ENCODE measurements at places on chromosomes 1 and 21.

- no peak for DNase-seq
Observed at GRCh38 chr1:112689196-112689841, 14.9 kb downstream of the MOV10 start.

DNA sequence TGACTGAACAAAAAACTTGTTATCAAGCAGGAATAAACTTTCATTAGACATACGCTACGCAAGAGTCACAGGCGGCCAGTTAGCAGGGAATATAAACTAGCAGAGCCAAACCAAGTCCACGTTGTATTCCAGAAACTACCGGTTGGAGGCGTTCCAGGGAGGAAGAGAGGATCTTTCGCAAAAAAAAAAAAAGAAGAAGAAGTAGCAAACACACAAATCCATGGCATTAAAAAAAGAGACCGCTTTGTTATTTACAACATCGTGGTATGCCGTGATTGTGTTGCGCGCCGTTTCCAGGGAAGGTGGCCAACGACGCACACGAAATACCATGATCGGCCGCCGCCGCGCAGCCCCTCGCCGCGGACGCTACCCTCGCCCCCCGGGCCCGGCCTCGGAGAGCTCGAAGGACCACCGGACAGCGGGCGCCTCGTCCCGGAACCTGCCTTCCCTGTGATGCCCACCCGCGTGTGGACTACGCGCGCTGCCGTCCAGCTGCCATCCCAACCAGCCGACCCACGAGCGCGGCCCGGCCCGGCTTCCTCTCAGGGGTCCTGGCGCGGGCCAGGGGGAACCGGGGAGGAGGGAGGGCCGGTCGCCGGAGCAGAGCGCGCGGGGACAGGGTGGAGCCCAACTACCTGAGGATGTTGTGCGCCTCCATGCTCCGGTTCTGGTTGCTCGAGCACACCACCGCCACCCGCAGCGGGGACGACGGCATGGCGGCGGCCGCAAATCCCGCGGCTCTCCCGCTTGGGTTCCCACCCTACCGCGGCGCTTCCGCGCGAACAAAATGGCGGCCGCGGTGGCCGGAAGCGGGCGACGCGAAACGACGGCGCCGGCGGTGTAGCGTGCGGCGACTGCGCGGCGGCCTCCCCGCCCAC, 581 bp downstream of the SSU72 start:
- no peak for DNase-seq

DNA sequence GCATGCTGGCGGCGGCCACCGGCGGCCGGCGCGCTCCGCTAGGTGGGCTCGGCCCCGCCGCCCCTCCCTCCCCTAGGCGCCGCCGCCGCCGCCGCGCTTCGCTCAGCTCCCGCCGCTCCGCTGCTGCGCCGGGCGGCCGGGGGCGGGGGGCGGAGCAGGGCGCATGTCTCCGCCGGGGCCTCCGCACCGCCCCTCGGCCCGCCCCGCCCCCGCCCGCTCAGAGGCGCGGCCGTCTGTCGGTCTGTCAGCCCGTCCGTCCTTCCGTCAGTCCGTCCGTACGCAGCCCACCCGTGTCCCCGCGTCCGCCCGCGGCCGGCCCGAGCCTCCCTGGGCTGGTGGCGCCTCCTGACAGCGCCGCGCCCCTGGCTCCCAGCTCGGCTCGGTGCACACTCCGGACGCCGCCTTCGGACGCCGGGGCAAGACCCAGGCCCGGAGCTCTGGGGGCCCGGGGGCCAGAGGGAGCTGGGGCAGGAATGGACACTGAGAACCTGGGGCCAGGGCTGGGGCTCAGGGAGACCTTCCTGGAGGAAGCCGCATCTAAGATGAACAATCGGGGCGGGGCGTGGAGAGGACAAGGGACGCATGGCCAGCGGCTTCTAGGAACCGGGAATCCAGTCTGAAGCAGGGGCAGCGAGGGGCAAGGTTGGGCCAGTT, at the start of gene GPR153:
Gene GPR153 (minus strand): TSS at position 138 of the 654 bp plus-strand sequence. CDS start 6,193 bp downstream, outside the sequence.
- DNase-seq, result no peak

GRCh38 chr1:18972531-18972930, 16.1 kb upstream of the IFFO2 start:
- no peak for DNase-seq

- no peak for DNase-seq
Observed at GRCh38 chr21:41500363-41500762, 7.6 kb downstream of the TMPRSS2 start.

DNA sequence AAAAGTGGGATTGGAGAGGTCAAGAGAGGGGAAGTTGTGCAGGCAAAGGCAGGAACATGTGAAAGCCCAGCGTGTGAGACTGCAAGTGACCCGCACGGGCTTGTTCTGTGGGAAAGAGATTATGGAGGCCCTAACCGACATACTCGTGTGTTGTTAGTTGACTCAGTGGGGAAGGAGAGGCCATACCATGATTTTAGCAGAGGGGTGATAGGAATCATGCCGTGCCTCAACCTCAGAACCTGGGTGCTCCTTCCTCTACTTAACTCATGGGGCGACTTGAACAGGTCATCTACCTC, 19.3 kb downstream of the PGLYRP3 start:
- DNase-seq, result no peak

DNA sequence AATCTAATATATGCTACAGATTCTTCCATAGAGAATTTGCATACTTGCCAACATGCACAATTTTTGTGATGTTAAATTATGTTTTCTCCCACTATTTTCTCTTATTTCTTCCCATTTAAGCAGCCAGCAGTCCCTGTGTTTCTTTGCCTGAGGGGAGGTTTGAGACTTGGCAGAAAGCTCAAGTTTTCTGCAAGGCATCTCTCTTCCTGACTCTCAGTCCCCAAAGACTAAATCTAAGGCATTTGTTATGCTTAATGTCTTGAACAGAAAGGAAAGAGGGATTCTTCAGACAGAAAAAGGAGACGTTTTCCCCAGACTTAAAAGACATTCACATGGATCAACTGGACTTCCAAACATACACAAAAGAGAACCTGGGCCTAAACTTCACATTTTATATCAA, 354.4 kb downstream of the RYR2 start:
- no peak for DNase-seq

DNA sequence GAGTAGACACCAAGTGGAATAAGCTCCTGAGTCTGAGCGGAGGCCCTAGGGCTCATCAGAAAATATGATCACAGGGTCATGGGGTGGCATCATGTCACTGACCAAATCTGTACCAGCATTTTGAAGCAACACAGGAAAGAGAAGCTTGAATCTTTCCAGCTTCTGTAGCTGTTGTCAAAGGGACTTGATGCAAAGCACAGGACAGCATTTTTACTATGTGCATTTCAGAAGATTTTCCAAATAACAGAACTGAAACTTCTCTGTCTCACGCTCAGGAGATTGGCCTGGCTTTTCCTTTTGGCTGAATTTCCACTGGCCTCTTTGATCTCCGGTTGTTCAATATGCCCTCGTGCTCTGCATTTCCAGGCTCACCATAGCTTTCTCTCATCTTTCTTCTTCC, 127.2 kb upstream of the ATP1B1 start:
- DNase-seq, result no peak

GRCh38 chr21:45018131-45019075, 56.0 kb upstream of the ADARB1 start:
- no peak for DNase-seq

- DNase-seq, result no peak
Observed at GRCh38 chr1:77994117-77994705, 10.5 kb upstream of the DNAJB4 start.

Data from stimulated activated CD8-positive, alpha-beta memory T cell treated with anti-CD3 and anti-CD28 coated beads, Interleukin-4, amount 100 ng/mL, for 1 hour (primary cell).